ENCODE measurements at places on chromosomes 3 and 15.
A peak's percentile ranks its signal among the peaks of the same experiment; 100 is the strongest.

GRCh38 chr3:41102750-41103149 is 96.6 kb upstream of the CTNNB1 start:
- DNase-seq: no peak

DNA sequence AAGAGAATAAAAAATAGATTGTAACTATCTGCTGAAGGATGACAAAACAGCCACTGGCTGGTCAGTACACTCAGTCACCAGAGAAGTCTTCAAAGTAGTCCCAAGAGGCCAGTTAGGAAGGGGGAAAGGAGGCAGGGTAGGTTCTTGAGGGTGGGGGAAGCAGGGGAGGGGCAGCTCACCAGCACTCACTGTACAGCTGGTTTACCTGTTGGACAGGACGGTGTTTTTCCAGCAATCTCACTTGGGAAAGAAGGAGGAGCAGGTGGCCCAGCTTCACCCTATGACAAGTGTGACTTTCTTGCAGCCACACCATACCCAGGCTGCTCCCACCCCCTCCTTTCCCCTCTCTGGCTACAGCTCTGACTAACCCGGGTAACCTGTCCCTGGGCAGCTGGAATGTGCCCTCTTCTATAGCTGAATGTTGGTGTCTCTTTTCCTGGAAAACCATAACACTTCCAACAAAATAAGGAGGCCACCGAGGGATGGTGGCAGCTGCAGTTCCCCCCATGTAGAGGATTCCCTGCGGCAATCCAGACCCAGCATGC is 203.4 kb upstream of the NSMCE3 start:
- DNase-seq: no peak

GRCh38 chr3:152172460-152172859 is 96.3 kb upstream of the MBNL1 start:
- DNase-seq: no peak

- DNase-seq: no peak
Observed at GRCh38 chr3:42652251-42652610, 1.3 kb upstream of the ZBTB47 start.

- DNase-seq: no peak
Observed at GRCh38 chr3:155919728-155920127, 49.3 kb downstream of the GMPS start.

GRCh38 chr15:88828791-88829190 is 25.6 kb downstream of the ACAN start:
- no peak for DNase-seq

DNA sequence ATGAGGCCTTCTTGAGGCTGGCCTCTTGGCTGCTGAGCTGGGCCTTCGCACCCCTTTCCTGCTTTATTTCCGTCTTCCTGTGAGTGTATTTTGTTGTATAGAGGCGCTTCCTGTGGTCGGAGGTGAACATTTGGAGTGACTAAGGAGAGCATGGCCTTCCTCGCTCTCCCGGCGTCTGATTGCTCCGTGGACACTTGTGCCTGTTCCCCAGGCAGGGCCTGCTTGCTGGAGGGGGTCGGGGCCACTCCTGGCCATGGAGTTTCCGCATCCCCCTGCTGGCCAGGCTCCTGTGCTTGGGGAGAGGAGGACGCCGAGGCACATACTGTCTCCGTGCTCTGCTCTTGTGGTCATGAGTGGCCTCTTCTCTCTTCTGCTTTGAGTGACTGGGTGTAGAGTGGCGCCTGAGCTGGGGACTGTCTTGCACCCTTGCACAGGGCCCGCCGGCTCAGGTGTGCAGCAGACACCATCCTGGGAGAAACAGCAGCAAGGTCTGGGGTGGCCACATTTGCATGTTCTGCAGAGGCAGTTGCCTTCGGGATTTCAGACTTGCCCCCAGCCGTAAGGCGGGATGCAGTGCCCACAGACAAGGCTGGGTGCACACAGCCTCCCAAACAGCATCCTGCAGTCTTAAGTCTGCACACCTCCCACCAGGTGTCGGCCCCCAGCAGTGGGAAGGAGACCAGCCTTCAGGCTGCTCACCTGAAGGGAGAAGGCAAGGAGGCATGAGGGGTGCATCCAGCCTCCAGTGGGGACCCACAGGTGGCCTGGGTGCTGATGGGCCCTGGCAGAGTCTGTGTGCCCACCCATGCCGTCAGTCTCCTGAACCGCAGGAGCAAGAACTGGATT is 16.4 kb downstream of the KLF13 start:
- no peak for DNase-seq

DNA sequence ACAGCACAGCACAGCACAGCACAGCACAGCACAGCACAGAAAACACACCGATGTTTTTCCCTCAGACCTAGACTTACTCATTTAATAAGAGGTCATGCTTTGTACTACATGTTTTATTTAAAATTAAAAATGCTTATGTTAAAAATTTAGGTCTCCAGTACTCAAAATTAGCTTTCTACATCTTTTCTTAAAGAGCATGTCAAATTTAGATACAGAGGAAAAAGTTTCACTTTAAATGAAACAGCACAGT is 78.7 kb downstream of the CHAC1 start:
- no peak for DNase-seq

DNA sequence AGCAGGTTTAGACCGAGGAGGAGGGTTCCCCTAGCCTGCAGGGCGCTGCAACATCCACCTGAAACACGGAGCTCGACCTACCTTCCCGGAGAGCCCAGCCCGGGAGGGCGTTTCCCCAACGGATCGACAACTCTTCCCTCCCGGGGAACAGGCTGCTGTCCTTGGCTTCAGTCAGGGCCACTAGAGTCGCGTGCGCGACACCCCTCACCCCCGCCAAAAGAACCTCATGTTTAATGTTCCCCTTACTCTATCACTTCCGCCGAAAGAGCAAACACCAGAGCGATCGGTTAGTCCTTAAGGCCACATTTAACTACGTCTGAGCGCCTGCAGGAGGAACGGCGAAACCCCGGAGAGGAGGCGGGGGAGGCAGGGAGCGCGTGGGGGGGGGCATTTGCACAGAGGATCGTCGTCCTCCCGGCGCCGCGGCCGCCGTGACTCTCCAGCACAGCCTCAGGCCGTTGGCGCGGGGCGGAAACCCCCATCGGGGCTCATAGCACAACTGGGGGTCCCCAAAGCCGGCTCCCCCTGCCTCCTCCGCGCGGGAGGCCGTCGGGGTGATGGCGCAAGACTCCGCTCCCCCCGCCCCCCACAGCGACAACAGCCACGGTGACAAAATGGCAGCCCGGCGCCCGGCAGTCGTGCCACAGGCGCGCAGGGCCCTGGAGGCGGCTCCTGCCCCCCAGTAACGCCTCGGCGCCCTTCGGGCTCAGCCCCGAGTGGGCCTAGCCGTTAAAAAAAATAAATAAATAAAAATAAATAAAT is 3.2 kb downstream of the ANP32A start:
- peak; percentile 68 for DNase-seq

DNA sequence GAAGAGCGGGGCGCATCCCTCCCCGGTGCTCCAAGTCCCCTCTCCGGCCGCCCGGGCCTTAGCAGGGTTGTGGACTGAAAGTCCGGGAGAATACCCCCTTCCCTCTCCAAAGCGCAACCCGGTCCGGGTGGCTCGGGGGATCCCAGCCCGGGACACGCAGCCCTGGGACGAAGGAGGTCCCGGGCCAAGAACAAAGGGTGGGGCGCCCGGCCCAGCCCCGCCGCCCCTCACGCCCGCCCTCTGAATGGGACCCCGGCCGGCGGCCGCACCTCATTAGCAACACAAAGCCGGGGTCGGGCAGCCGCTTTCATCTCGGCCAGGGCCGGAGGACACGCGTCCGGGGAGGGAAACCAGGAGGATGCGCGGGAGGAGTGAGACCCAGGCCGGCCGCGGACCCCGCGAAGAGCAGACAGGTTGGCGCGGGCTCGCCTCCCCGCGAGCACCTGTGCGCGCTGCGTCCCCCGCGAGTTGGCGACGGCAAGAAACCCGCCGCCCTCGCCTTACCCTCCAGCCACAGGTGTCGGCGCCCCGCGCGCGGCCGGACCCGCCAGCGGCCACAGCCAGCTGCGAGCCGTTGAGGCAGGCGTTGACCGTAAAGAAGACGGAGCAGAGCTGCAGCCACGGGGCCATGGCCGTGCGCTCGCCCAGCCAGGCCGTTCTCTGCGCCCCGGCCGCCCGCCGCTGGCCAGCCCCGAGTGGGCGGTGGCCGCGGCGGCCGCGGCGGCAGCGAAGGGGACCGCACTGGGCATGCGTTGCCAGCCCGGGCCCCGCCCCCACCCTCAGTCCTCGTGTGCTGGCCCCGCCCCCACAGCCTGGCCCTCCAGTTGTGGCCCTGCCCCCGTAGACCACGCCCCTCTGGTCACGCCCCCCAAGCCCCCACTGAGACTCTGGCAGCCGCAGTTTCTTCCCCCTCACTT is at the start of gene IL17RD:
Gene IL17RD (minus strand): TSS at position 697 of the 917 bp plus-strand sequence. CDS start 67 bp downstream, at position 630.
- DNase-seq: peak; percentile 24

GRCh38 chr3:134077649-134078161 is 48.0 kb upstream of the SLCO2A1 start:
- DNase-seq: no peak

DNA sequence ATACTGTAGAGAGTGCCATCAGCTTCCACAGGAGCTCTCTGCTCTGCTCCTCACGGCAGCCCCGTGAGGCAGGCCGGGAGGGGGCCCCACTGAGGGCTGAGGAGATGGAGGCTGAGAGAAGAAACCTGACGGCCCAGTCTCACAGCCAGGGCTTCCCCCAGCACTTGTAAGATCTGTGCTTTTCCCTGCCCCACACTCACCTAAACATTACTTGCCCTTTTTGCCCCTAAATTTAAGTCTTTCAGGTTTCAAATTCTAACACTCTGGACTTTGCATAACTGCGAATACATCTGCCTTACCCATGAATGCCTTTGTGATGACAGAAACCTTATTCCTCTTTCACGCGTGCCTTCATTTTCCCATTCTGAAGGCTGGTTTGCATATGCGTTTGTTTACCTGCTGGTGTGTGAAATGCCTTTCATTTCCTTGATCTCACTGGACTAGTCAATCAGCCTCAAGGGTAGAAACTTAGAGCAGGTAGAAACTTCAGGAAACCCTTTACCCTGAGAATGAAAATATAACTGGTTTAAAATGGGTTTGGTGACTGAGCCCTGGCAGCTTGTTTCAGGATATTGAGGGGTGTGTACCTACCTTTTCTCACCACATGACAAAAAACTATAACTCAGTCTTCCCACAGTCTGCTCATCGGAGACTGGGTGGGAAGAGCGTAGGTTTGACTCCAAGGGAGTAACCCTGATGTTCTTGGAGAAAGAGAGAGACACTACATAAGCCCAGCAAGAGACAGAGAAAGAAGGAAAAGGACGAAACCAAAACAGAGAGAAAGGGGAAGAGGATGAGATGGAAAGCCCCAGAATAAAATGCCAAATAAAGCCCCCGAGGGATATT is 20.1 kb downstream of the SLC12A8 start:
- DNase-seq: no peak

- DNase-seq: no peak
Observed at GRCh38 chr15:42344763-42345162, 14.5 kb upstream of the CAPN3 start.

GRCh38 chr15:45376967-45377608 is 1.3 kb downstream of the GATM start:
- DNase-seq: no peak

DNA sequence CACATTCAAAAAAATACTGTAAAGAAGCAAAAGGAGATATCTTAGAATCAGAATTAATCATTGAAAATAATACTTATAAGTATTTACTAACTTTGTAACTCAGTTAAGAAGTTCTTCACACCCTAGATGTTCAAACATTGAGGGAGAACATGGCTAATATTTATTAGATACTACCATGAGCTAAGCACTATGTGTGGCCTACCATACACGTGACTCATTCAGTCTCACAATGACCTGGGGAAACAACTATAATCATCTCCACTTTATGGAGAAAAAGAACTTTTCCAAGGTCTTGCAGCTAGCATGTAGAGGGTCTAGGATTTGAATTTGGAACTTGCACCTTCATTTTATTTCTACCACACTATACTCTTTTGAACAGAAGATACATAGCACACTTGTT is 361.9 kb upstream of the CFAP20DC start:
- no peak for DNase-seq

GRCh38 chr3:47594792-47595191 is 16.1 kb upstream of the CSPG5 start:
- no peak for DNase-seq

GRCh38 chr3:183692436-183692835 is 5.2 kb upstream of the YEATS2 start:
- DNase-seq: no peak

GRCh38 chr3:108125550-108126071 is 34.8 kb upstream of the CD47 start:
- peak; percentile 64 for DNase-seq

GRCh38 chr3:175073219-175073905 is 214.2 kb downstream of the NAALADL2 start:
- no peak for DNase-seq

GRCh38 chr3:61589856-61590255 is 28.5 kb downstream of the PTPRG start:
- no peak for DNase-seq

DNA sequence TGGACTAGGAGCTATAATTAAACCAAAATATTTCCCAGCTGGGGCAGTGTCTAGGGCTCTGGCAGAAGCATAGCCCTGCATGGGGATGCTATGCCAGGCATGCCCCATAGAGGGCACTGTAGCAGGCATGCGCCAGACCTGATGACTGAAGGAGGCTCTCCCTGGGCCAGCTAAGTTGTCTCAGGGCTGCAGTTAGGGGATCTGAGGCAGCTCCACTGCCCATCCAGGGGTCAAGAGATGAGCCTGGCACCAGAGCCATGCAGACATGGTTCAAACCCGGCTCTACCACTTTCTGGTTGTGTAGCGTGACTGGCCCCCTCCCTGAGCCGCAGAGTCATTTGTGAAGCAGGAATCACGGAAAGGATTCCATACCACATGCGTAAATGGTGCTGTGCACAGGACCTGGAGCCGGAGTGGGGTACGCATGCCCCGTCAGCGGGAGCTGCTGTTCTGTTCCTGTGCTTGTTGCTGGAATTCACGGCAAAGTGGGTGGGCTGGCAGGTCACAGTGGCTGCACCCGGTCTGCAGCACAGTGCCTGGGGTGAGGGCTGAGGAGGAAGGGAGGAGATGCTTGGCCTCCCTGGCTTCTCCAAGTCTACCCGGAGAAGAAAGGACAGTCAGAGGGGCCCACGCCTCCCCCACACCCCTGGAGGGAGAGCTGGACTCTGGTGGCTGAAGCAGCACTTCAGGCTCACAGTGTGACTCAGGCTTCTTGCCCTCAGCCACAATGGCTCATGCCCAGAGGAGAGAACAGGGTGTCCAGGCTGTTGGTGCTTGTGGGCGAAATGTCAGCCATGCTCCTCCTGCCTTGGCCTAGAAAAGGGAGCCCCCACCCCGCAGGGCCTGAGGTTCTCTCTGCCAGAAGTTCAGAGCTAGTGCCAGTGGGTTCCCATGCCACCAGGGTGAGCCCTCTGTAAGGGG is 43.1 kb downstream of the DNASE1L3 start:
- DNase-seq: peak; percentile 33

- no peak for DNase-seq
Observed at GRCh38 chr15:85607842-85608241, 186.9 kb downstream of the KLHL25 start.

Data from activated CD4-positive, alpha-beta T cell treated with anti-CD3 and anti-CD28 coated beads, Interleukin-2, amount 50 U/mL, for 4 hours (primary cell).